ENCODE measurements at places on chromosomes 3 and 15. TPM values are rescaled to one million over a fixed set of nuclear protein-coding genes. Genes with fewer than 3 reads are reported as not detected.

DNA sequence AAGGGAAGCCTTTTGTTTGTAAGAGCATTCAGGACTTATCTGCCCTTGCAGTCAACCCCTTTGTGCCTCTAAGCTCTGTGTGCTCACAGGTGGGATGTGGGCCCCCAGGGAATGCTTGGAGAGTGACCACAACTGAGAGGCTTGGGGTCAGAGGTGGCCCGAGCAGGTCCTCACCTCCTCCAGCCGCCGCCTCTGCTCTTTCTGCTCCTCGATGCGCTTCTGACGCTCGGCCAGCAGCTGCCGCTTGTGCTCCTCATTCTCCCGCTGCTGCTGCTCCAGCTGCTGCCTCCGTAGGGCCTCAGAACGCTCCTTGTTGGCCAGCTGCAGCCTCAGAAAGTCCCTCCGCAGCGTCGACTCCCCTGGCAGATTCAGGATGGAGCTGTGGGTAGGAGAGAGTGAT is 130.8 kb upstream of the SLC2A2 start:
- no peaks in the 10 kb centered on the region for H3K36me3 ChIP-seq
- no peaks in the 10 kb centered on the region for H3K27me3 ChIP-seq
- H3K27ac ChIP-seq = no peak overlapping the region
- DNase-seq = no peak
- H3K4me3 ChIP-seq = no peak overlapping the region

GRCh38 chr15:59247364-59247763 is 40.7 kb downstream of the LDHAL6B start:
- H3K27ac ChIP-seq = peak overlapping the region; percentile 13
- H3K36me3 ChIP-seq = peaks cover 7% of the 10 kb centered on the region
- H3K27me3 ChIP-seq = no peaks in the 10 kb centered on the region

DNA sequence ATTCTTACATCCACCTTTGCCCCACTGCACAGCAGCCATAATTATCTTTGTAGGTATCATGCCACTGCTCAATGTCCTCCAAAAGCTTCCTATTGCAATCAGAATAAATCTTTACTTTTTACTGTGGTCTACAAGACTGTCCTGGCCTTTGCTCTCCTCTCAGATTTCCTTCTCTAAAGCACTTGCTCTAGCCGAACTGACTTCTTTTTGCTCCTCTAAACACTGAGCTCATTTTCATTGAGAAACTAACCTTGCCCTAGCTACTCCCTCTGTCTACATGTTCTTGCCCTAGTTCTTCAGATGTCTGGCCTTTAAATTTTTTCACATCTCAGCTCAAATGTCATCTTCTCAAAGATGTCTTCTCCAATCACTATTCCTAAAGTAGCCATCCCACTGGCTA is 342.8 kb downstream of the TBC1D5 start:
- H3K36me3 ChIP-seq = peaks cover 31% of the 10 kb centered on the region
- H3K4me3 ChIP-seq = no peak overlapping the region
- no peaks in the 10 kb centered on the region for H3K27me3 ChIP-seq
- no peaks in the 10 kb centered on the region for H3K4me1 ChIP-seq
- DNase-seq = no peak
- no peak overlapping the region for H3K27ac ChIP-seq

DNA sequence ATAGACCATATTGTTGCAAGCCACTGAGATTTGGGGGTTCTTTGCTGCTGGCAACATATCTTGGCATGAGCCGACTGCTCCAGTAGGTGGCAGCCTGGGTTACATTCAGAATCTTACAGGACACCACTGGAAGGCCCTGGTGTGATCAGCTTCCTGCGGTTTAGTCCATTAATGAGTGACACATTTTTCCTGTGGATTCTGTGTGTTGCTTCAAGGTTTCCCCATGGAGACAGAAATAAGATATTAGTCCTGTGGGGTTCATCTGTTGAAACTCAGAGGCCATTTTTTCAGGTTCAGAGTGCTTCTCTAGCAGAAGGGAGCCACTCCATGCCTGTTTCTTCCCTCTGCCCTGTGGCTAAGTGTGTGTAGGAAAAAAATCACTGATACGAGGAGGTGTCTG is 116.2 kb downstream of the MFSD1 start:
- no peaks in the 10 kb centered on the region for H3K36me3 ChIP-seq
- no peak overlapping the region for H3K4me3 ChIP-seq
- H3K27me3 ChIP-seq = no peaks in the 10 kb centered on the region
- H3K4me1 ChIP-seq = no peaks in the 10 kb centered on the region
- DNase-seq = no peak

The NANOGP8 gene
- total RNA-seq = 2.3 TPM

The SLCO3A1 gene
- total RNA-seq = 20.2 TPM
